ENCODE measurements at places on chromosomes 7 and 10.
A peak's percentile ranks its signal among the peaks of the same experiment; 100 is the strongest.

- no peak for DNase-seq
Measured at GRCh38 chr10:26326851-26327250, 110.3 kb downstream of the GAD2 start.

DNA sequence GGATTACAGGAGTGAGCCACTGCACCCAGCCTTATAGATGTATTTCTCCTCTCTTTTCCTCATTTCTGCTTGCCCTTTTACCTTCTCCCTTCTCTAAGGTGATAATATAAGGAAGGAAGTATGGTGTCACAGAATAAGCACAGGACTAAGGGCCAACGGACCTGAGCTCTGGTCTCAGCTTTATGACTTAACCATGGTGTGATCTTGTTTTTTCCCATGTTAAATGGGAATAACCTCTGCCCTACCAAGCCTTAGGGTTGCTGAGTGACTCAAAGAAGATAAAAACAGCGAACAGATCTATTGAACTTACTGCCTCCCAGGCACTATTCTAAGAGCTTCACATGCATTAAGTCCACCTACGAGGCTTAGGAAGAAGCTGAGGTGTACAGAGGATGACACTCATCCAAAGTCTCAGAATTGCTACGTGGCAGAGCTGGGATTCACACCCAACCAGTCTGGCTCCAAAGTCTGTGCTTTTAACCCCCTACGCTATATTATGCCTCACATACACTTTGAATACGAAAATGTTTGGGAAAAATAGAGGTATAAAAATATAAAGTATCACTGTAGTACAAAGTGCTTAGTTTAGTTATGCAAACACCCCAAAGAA lies 5.6 kb downstream of the UROS start:
- no peak for DNase-seq

GRCh38 chr10:78688901-78689583 lies 379.7 kb upstream of the ZMIZ1 start:
- DNase-seq: no peak

DNA sequence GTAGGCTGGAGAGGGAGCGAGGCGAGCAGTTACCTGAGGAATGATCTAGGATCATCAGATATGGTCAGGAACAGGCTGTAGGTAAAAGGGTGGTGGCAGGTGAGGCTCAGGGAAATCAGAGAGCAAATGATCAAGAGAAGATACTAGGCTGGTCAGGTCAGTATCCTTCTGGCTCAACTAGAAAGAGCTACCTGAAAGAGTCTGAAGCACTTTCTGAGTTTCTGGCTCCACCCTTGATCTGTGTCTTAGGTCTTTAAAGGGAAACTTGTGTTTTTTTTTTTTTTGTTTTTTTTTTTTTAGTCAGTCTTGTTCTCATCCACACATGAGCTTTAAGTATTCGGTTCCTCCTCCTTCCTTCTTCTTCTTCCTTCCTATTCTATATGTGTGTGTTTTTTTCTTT lies 10.5 kb downstream of the ADAM22 start:
- DNase-seq: no peak

GRCh38 chr10:73779018-73779417 lies 2.8 kb upstream of the CHCHD1 start:
- no peak for DNase-seq

- DNase-seq: no peak
Measured at GRCh38 chr10:71584461-71584860, 135.1 kb downstream of the C10orf105 start.

DNA sequence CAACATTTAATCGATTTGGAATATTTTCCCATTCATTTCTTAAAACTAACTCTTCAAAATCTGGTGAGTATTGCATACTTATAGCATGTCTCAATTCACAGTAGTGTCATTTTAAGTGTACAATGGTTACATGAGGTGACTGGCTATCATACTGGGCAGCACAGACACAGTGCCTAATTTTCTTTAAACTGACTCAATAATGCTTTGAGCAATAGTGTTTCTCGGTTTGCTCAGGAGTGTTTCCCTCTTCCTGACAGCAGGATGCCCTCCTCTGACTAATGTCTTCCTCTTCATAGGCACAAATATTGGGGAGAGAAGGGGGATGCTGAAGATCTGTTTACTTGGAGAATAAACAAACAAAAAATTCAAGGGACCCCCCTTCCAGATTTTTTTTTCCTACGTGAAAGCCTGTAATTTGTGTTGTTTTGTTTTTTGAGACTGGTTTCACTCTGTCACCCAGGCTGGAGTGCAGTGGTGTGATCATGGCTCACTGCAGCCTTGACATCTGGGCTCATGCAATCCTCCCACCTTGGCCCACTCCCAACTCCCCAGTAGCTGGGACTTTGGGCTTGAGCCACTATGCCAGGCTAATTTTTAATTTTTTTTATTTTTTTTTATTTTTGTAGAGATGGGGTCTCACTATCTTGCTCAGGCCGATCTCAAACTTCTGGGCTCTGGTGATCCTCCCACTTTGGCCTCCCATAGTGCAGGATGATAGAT lies 2.2 kb downstream of the MRC1 start:
- DNase-seq: no peak

- DNase-seq: no peak
Measured at GRCh38 chr7:104795616-104796398, 218.2 kb upstream of the KMT2E start.

DNA sequence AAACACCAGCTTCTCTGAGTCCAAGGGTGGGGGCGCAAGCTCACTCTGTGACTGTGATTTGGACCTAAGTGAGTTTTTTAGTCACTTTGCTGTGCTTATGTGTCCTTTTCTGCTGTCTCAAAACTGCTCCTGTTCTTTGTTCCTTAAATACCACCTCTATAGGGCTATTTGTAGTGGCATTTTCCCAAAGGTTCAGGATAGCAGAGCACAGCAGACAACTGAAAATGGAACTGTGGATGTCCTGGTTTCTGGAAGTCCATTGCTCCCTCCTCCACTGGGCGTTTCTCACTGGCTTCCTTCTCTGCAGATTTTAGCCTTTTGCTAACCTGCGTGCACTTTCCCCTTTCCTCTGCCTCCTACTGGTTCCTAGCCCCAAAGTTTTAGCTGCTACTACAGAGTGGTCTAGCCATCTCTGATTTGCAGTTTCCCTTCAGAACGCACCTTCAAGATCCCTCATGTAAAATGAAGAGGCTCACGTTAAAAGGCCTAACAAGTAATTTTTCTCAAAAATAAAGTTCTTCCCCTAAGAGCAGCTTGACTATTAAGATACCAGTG lies 25.6 kb downstream of the BLVRA start:
- DNase-seq: no peak

DNA sequence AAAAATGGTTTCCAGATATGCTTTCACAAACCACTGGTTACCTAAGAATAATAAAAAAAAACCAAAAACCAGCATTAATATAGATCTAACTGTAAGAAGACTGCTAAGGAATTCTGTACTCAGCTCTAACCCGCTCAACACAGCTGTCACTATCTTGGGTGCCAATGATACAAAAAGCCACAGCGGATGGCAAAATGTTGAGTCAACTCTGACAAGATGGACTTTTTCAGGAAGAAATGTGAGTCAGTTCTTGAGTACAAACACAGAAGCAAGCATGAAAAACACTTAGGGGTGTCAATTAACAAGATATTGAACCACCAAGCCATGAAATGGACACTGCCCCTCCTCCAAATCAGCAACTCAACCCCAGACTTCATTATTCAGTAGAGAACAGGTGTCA lies 55.0 kb downstream of the CTTNBP2 start:
- no peak for DNase-seq

GRCh38 chr10:11429439-11430052 lies 181.9 kb downstream of the USP6NL start:
- DNase-seq: no peak

DNA sequence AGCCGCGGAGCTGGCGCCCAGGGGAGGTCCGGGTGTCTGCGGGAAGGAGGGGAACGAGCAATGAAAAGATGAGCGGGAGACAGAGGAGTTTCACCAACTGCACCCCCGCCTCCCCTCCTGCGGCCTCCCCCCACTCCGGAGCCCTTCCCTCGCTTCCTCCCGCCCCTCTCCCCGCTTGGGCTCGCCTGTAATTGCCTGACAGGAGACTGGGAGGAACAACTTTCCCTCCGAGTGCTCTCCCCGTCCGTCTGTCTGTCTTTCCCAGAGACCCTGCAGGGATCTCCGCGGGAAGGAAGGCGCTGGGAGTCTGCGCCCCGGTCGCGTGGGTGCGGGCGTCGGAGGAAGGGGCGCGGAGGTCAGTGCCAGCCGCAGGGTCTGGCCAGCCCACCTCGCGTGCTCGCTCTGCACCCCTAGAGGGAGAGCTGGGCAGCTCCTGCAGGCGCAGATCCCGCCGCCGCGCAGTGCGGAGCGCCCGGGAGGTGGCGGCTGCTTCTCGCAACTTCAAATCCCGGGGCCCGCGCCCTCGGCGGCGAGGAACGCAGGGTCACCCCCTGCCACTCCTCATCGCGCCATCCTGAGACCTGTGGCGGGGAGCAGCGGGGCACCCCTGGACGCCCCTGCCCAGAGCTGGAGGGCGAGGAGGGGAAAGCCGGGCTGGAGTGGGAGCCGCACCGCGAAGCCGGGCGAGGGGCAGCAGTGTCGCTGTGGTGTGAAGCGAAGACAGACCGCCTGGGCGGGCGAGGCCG lies 511 bp upstream of the NRP1 start:
- peak; percentile 67 for DNase-seq

DNA sequence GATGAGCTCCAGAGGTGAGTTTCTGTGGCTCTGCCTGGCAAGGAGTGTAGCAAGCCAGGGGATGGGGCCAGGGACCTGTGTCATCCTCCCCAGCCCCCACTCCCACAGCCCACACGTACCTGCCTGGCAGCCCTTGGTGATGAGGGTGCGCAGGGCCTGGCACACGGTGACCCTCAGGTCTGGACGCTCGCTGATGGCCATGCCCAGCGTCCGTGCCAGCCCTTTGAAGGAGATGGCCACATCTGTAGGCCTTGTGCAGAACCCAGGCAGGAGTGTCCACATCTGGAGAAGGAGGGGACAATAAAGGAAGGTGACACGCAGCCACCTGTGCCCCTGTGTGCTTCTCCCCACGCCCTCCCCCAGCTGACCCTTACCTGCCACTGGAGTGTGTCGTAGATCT lies 27.7 kb downstream of the RRP12 start:
- no peak for DNase-seq
